ENCODE measurements at places on chromosomes 11 and 22.

GRCh38 chr22:38731703-38732161 lies 24.1 kb downstream of the SUN2 start:
- no peak for DNase-seq

DNA sequence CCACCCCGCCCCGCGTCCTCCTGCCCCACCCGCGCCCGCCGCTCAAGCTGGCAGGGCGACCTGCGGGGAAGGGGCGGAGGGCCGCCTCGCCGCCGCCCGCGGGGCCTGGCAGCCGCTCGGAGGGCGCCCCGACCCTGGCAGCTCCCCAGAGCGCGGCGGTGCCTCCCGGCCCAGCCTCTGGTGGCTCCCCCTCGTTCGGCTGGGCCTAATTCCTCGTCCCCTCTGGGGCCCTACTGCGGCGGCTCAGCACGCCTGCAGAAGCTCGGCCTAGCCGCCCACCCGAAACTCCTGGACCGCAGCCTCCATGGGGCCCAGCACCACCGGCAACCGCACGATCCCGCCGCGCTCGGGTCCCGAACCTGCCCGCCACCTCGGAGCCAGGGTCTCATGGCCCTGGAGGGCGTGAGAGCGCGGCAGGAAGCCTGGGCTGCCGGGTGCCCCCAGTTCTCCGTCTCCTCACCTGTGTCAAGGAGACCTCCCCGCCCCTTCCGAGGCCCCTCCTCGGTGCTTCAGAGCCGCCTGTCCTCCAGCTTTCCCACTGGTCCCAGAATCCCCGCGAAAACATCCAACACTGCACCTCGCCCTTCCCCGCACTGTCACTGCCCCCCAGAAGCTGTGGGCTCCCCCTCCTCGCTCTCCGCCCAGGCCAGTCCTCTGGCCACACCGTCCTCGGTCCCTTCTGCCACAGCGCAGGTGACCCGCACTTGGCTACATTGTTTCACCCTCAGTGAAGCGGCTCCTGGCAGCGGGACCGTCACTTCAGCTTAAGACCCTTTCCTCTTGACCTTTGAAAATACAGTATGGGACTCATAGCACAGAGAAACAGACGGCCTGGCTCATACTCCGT lies 613 bp upstream of the GSC2 start:
- DNase-seq, result no peak

DNA sequence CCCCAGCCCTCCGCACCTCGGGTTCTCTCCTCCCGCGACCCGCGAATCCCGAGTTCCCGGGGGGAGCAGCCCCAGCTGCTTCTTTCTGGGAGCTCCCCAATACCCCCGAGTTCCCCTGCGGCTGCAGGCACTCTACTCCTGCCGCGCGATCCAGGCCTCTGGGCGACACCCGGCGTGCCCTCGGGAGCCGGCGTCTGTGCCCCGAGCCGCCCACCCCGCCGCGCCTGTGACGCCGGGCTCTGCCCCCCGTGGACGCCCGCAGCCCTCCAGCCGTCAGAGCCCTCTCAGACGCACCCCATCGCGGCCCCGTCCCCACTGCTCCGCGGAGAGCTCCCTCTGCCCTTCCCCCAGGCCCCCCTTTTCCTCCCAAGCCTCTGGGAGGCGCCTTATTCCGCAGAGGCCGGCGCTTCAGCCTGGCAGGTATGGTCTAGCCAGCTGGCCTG lies 422 bp downstream of the GLB1L2 start:
- no peak for DNase-seq

GRCh38 chr22:29334148-29334547 lies 18.7 kb upstream of the RASL10A start:
- DNase-seq, result no peak

GRCh38 chr22:27989758-27990450 lies 70.8 kb upstream of the PITPNB start:
- no peak for DNase-seq

GRCh38 chr11:122127020-122127419 lies 11.0 kb upstream of the BLID start:
- DNase-seq, result no peak

DNA sequence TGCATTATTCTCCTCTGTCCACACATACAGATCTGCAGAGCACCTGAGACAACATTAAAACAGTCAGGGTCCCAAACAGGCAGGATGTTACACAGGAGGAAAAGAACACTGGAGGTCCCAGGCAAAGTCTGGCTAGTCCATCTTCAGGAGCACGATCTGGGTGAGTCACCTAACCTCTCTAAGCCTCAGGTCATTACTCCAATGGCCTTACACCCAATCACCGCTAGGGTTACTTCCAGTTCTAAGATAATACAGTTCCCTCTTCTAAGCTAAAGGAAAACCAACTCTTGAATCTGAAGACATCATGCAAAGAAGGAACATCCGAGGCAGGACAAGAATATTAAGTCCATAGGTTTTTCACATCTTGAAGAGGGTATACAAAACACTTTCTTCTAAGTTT lies 24.5 kb downstream of the ASCC2 start:
- no peak for DNase-seq

GRCh38 chr22:37409031-37409430 lies 18.2 kb downstream of the ELFN2 start:
- DNase-seq, result no peak

- no peak for DNase-seq
Measured at GRCh38 chr11:18704698-18705097, 6.1 kb downstream of the TMEM86A start.

DNA sequence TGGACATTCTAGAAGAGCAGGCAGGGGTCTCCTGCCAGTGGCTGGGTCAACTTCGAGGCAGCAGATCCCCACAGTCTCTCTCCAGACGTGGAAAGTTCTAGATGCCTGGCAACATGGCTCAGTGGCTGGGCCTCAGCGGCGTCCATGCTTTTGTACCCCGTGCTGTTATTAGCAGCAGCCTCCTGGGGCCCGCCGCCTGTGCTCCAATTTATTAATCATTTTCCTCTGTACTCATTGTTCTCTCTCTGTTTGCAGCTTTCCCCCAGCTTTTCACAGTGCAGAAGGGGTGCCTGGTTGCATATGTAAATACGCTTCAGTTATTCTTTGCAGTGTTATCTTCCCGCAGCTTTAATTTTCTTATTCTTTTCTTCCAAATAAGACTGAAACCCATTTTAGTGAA lies 515.1 kb downstream of the TBC1D22A start:
- DNase-seq, result no peak

DNA sequence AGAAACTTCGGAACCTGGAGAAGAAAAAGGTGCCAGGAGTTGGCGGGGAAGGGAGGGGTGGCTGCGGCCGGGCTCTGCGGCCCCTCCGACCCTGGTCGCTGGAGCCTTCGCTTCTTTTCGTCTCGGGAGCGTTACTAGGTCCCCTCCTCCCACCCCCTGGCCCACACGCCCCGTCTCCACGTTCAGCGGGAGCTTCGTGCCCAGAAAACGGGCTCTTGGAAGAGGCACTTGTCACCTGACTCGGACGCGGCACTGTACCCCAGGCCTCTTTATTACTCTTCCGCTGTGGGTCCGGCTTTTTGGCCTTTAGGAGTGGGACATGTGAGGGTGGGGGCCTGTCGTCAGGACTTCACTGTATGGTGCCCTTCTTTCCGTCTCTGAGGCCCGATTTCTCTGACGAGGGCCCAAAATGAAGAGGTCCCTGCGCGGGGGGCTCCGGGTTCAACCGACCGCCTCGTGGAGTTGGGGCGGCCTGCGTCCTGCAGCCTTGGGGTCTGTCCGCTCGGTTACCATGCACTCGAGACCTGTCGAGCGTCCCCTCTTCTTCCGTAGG lies 1.2 kb downstream of the CAPRIN1 start:
- no peak for DNase-seq

DNA sequence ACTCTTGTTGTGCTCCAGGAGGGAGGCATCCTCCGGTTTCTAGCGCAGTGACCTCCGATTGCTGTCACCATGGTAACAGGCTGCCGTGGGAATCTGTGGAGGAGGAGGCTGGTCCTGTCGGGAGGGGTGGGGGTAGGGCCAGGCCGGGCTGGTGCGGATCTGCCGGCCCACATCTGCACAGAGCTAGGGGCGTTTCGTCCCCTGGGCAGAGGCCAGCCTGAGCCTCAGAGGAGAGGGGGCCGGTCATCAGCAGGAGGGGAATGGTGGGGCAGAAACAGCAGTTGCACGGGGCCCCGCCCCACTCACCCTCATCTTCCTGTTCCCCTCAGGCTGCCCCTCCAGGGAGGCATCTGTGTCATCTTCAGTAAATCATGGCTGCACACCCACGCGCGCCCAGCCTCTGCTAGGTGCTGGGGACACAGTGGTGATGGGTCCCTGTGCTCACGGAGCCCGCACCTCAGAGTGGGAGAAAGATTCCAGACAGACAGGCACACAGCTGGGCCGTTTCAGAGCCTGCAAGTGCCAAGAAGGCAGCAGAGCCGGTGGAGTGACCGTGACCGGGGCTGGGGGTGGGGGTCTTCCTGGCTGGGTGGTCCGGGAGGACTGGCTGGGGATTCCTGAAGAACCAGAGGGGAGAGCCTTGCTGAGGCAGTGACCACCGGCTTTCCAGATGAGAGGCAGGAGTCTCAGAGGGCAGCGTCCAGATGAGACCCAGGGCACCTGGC lies 120.5 kb downstream of the CACNA1I start:
- DNase-seq, result no peak

DNA sequence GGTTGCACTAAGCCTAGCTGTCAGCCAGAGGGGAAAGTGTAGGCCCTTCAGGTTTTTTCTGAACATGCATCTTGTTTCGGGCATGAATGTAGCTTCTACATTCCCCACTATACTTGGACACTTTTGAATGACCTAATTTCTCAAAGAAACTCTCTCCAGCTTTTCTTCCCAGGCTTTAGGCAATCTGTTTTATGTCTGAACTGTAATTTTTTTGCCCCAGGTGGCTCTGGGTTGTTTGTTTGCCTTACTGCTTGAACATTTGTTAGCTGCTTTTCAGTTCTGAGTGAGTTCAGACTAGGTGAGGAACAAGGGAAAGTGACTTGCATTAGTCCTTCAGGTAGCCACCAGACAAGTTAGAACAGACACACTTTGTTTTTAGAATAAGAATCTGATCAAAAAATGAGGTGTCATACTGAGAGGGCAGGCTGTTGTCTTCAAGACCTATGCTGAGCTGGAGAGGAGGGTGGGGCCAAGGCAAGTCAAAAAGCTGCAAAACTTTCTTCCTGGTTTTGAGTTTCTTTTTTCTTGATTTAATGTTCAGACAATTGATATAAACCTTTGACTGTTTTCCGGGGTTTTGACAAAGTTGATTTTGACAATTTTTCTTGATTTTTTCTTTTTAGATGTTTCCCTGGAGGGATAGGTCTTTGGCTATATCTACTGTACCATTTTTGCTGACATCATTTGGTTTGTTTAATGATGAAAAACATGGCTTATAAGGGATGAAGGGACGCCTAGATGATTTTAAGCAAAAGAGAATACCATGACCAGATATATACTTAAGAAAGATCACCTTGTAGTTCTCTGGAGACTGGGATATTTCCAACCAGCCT lies 182.8 kb downstream of the WNT11 start:
- no peak for DNase-seq

- no peak for DNase-seq
Measured at GRCh38 chr11:37896016-37896415, 1298.0 kb upstream of the RAG2 start.

DNA sequence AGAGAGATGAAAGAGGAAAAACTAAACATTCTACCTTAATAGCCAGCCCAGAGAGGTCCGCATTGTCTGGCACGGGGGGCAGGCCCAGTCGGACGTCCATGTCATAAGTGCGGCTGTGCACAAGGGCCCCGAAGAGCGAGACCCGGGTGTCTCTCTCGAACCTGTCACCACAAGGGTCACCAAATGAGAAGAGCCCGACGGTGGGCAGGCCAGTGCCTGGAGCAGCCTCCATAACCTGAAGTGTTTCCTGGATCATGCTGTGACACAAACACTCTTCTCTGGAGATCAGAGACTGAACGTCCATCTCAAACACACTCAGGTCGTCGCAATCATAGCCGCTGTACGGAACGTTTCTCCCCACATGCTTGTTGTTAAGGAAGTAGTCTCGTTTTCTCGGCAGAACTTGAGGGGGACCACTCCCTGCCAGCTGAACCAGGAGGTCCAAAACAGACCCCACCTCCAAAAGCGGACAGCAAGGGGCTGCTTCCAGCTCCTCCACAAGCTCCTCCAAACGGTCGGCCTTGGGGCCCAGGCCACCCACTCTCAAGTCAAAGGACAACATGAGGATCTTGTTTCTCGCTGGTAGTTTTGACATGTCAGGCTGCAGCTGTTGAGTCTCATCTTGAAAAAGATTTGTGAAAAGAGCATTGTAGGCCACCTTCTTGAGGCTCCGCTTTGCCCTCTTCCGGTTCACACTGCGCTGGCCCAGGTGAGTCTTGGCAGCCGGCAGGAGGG lies 971 bp downstream of the TUBGCP6 start:
- DNase-seq, result no peak

GRCh38 chr22:23008896-23009295 lies 61.4 kb upstream of the GNAZ start:
- DNase-seq, result no peak

DNA sequence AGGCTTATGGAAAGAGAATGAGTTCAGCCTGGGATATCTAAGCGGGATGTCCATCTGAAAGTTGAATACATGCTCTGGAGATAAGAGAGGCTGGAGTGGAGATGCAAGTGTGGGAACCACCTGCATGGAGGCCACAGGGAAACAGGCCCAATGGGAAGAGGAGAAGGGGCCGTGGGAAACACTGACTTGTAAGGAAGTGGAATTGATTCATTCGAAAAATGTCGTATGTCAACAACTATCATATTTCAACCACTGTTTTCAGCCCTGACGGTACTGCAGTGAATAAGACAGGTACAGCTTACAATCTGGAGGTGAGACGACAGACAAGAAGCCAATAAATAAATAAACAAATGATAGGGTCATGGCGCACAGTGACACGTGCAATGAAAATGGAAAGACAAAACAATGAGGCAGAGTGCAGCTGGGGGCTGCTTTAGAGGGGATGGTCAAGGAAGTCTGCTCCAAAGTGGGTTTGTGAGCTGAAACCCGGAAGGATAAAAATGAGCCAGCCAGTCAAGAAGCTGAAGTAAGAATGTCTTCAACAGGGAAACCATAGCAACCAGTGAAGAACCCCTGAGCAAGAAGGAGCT lies 35.9 kb downstream of the EFCAB6 start:
- no peak for DNase-seq

DNA sequence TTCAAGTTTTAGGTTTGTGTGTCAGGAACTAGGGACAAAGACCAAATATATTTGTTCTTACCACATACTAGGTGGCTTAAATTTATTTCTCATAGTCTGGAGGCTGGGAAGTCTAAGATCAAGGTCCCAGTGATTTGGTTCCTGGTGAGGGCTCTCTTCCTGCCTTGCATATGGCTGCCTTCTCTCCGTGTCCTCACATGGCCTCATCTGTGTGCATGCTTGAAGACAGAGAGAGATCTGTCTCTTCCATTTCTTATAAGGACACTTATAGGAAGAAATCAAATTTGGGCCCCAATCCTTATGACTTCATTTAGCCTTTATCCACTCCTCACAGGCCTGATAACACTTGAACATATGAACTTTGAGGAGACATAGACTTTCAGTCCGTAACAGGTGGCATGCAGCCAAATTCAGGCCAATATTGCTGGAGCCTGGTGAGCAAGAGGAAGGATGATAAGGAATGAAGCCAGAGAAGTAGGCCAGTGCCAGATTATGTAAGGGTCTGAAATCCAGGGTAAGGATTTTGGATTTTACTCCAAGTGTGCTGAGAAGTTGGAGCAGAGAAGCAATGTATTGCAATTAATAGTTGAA lies 35.1 kb downstream of the TTC17 start:
- no peak for DNase-seq

- DNase-seq, result no peak
Measured at GRCh38 chr22:37157516-37158285, 8.0 kb upstream of the IL2RB start.
